ENCODE measurements at places on chromosomes 13 and 19.

GRCh38 chr19:1028062-1028926 lies 1.9 kb downstream of the CNN2 start:
- DNase-seq = peak; percentile 87

- DNase-seq = no peak
These were observed 17.2 kb upstream of the GJB2 start for GRCh38 chr13:20209948-20210347.

DNA sequence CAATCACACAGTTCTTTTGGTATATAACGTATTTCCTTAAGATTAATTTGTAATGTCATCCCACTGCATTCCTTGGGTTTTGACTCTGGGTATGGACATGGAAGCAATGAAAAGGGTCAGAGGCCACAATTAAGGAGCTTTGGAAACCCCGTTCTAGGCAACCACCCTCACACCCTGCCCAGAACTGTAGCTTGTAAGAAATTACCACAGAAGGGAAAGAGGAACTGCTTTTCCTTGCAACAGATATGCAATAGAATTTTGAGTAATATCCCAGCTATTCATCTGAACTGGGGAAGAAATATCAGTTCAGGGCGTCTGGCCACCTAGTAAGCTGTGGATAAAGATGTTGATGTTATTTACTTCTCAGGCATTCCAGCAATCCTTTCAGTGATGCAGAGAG lies 985 bp upstream of the CLC start:
- DNase-seq = no peak

DNA sequence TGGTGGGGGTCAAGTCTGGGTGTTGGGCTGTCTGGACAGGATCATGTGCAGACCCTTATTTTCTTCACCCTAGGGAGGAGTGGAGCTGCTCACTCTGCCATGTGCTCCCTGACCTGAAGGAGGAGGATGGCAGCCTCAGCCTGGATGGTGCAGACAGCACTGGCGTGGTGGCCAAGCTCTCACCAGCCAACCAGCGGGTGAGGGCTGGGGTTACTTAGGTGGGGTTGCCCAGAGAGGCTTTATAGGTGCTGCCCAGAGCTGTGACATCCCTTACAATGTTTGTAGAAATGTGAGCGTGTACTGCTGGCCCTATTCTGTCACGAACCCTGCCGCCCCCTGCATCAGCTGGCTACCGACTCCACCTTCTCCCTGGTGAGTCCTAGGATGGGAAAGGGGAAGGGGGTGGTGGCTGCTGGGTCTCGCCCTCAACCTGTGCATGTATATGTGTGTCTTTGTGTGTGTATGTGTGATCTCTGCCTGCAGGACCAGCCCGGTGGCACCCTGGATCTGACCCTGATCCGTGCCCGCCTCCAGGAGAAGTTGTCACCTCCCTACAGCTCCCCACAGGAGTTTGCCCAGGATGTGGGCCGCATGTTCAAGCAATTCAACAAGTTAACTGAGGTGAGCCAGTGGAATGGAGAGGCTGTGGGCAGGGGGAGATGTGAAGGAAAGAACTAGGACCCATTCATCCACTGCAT lies 5.1 kb downstream of the CHMP2A start:
- DNase-seq = no peak

DNA sequence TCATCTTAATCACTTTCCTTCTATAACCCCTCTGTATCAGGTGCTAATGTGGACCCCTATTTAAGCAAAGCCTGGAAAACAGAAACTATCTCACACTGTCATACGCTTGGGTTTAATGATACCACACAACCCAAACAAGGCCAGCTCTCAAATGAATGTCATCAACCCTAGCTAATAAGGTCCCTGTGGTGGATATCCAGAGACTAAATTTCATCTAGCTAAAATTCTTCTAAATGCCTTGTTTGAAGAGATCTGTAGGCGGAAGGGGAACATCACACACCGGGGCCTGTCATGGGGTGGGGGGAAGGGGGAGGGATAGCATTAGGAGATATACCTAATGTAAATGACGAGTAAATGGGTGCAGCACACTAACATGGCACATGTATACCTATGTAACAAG lies 95.5 kb downstream of the FOXO1 start:
- DNase-seq = no peak

- DNase-seq = no peak
These were observed 15.4 kb downstream of the CARS2 start for GRCh38 chr13:110690516-110690915.
